ENCODE measurements at places on chromosomes 7 and 10.

- DNase-seq, result no peak
These were observed 374.6 kb downstream of the KIF20B start for GRCh38 chr10:90075995-90076394.

DNA sequence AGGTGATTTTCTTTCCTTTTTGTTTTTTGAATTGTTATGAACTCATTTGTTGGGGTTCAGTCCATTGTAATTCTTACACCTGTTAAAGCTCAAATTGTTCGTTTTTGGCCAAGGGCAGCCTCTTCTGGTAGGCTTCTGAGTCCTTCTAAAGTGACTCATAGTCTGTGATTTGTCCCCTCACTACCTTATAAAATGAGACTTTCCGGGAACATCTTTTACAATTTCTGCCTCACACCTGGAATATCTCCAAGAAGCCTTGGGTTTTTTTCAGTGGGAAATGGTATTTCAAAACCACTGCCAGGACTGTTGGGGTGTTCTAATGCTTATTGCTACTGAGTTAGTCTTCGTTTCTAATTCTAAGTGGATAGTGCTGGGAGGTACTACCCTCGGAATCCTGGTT lies 56.7 kb downstream of the BMPR1A start:
- DNase-seq, result no peak

DNA sequence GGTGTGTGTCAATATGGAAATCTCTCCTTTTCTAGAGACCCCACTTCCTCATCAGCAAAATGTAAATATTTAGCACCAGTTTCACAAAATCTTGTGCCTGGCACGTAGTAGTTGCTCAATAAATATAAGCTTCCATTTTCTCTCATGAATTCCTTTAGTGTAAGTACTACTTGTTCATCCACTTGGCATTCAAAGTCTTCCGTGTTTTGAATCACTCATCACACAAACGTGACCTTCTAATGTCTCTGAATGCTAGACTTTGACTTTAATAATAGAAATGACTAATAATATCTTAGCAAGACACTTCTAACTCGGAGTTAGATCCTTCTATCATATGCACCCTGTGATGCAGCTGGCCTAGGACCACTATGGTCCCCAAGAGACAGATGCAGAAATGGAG lies 168.7 kb upstream of the ZNF32 start:
- DNase-seq, result no peak

DNA sequence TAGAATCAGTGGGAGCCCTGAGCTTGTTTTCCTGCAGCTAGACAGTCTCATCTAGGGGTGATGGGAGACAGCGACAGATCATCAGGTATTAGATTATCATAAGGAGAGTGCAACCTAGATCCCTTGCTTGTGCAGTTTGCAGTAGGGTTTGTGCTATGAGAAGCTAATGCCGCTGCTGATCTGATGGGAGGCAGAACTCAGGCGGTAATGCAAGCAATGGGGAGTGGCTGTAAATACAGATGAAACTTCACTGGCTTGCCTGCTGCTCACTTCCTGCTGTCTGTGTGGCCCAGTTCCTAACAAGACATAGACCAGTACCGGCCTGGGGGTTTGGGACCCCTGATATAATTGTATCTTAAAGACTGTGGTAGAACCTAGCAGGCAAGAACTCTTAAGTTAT lies 17.6 kb downstream of the NRBF2 start:
- no peak for DNase-seq

- DNase-seq, result no peak
These were observed 3.1 kb downstream of the MEPCE start for GRCh38 chr7:100432621-100433275.

GRCh38 chr10:12512332-12513002 lies 163.1 kb downstream of the CAMK1D start:
- DNase-seq, result peak; percentile 65

GRCh38 chr7:29281782-29282541 lies 87.4 kb downstream of the CHN2 start:
- no peak for DNase-seq

DNA sequence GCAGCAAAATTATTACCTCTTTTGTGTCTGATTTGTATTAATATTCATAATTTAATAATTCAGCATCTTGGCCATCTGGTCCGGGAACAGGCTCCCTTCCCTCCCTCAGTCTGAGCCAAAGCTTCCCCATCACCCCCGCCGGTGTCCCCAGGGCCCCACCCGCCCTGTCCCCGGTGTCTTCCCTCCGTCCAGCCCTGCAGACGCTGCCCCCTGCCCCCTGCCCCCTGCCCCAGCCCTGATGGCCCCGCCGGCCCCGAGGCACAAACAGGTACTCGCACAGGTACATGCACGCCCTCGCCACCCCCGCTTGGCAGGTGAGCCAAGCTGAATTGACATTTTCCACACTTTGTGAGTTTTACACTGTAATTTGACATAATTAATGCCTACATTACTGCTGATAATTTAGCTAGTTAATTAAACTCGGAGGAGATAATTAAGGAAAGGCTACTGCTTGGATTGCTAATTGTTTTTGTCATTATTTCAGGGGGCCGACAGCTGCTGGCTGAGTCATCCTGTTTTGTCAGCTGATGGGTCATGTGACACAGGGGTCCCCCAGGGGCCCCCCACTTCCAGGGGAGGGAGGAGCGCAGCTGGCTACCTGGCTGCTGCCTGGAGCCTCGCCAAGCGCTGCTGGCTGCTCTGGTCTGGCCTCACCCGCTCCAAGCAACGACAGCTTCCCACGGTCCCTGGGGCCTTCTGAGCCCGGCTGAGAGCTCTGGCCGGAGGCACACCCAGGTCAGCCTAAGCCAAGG lies 36.6 kb downstream of the MICALL2 start:
- DNase-seq, result peak; percentile 89

DNA sequence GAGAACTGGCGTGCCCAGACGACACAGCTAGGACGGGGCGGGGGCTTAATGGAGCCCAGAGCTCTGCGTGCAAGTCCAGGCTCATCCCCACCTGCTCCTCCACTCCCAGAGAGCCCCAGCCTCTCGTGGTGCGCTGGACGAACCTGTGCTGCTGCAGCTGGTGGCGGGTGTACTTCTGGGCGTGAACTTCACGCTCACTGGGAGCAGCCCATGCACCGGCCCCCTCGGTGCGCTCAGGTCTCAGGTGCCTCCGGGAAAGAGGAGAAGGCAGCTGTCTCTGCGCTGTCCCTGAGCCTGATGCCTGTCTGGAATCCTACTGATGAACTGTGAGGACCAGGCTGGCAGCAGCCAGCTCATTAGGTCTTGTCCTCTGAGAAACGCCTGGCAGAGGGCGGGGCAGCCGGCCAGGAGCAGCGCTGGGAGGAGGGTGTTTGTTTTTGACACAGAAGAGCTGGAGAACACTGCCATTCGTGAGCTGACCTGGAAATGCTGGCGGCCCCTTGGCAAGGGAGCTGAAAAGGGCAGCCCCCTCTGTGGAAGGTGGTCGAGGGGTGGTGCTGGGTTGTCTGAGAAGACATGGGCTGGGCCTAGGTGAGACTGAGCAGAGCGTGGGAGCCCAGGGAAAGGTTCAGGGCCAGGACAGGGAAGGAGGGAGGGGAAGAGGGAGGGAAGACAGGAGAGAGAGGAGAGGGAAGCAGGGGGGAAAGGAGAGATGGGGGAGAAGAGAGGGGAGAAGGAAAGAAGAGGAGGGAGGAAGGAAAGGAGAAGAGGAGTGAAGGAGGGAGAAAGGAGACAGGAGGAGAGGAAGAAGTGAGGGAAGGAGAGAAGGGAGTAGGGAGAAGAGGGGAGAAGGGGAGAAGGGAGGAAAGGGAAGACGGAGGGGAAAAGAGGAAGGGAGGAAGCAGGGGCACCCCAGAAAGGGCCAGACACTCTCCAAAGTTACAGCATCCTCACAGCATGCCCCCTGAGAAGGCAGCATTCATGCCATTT lies 53.5 kb upstream of the TNS3 start:
- DNase-seq, result peak; percentile 81

GRCh38 chr10:118107040-118107439 lies 60.3 kb upstream of the RAB11FIP2 start:
- DNase-seq, result no peak
